ENCODE measurements at places on chromosomes 3 and 15.

- DNase-seq = no peak
Observed at GRCh38 chr3:18982920-18983319, 165.4 kb upstream of the KCNH8 start.

DNA sequence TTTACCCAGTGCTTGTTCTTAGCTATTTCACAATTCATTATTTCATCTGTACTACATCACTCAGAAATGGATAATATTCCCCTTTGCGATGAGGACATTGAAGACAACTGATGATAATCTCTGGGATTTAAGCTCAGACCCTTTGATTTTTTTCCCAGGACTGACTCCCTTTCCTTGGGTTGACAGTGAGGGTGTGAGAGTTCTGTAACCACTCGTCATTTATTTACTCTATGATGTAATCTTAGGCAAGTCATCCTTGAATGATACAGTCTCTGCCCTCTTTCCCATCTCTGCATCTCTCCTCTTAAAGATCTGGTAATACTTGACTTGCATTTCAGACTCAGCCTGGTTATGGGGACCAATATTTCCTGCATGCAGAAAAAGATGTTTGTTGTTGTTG lies 1041.7 kb downstream of the AGBL1 start:
- no peak for DNase-seq

DNA sequence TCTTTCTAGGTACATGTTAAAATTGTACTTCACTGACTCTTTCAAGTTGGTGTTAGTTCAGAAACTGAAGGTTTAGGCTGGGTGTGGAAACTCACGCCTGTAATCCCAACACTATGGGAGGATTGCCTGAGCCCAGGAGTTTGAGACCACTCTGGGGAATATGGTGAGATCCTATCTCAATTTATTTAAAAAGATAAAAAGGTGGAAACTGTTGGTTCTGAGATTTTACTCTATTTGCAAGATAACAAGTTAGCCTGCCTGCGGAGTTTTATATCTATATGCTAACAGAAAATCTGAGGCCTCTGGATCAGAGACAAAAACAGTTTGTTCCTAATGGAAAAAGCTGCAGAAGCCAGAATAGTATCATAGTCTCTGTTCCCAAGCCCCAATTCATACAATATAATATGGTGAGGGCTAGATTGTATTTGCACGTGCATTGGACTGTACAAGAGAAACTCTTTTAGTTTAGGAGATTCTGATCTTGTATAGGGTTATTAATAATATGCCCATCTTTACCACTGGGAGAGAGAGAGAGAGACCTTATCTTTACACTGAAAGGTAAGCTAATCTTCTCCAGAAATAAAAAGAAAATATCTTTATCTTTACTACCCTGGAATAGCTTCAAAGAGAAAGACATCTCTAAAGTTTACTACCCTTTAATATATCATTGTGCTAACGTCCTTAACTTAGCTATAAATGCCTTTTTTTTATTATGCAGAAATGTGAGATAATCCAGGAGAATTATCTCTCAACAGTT lies 1267.6 kb downstream of the OTOL1 start:
- no peak for DNase-seq

DNA sequence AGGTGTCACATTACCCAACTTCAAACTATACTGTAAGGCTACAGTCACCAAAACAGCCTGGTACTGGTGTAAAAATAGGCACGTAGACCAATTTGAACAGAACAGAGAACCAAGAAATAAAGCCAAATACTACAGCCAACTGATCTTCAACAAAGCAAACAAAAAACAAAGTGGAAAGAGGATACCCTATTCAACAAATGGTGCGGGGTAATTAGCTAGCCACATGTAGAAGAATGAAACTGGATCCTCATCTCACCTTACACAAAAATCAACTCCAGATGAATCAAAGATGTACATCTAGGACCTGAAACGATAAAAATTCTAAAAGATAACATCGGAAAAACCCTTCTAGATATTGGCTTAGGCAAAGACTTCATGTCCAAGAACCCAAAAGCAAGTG lies 13.1 kb downstream of the PEAK1 start:
- DNase-seq = no peak

DNA sequence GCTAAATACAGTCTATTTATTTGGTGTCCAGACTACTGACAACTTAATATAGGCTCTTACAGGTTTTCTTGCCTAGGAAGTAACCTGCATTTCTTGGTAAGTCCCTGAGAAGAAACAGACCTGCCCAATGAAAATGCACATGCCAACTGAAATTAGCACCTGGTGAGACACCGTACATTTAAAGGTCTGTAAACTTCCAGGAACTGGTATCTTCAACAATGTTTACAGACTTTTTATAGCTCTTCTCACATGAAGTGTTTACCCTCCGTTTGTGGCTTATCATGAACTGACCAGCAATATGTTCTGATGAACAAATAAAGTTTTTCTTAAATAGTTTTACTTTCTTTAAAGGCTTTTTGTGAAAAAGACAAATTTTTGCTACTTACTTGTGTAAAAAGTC lies 93.3 kb downstream of the PCCB start:
- DNase-seq = no peak

DNA sequence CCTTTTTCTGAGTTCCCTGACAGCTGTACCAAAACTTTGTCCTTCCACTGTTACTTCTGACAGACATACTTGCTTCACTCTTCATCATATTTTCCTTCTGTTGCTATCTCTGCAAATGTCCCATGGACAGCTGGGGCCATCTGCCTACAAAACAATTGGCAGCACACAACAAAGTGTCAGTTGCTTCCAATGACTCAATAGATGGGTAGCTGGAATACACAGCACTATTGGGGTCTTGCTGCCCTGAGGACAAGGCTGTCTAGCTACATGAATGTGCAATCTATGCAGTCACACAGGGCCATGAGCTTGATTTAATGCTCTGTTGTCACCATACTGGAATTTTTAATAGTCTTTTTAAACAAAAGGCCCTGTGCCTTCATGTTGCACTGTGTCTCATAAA lies 192.8 kb downstream of the DTWD1 start:
- DNase-seq = no peak

- DNase-seq = no peak
Observed at GRCh38 chr3:46154311-46154710, 53.8 kb downstream of the CCR1 start.

DNA sequence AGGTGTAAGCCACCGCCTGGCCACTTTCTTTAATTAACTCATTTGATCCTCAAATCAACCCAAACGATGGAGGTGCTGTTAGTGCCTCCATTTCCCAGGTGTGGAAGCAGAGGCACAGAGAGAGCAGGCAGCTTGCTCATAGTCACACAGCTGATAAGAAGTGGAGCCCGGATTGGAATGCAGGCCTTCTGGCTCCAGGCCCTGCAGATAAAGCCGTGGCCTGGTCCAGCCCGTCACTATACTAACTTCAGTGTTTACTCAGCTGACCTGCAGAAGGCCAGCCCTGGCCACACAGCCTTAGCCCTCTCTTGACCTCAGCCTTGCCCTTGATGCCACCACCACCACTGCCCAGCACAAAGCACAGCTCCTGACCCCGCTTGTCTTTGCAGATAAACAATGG lies 116.7 kb downstream of the NUP210 start:
- DNase-seq = no peak

GRCh38 chr3:125150525-125151441 lies 61.8 kb downstream of the SLC12A8 start:
- no peak for DNase-seq

DNA sequence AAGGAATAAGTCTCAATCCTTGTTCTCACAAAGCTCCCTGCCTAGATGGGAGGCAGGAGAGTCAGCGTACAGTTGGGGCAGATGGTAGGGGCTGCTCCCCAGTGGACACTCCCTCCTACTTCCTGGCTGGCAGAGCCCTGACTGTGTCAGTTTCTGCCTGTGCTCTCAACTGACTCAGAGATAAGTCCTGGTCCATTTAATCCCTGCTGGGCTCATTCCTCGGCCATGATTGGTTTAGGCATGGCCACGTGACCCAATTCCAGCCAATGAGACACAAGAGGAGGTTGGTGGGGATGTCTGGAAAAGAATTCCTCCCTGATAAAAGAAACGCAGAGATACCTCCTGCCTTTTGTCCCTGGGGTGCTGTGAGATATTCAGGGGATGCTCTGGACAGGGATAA lies 118.1 kb upstream of the SLC6A11 start:
- DNase-seq = no peak

DNA sequence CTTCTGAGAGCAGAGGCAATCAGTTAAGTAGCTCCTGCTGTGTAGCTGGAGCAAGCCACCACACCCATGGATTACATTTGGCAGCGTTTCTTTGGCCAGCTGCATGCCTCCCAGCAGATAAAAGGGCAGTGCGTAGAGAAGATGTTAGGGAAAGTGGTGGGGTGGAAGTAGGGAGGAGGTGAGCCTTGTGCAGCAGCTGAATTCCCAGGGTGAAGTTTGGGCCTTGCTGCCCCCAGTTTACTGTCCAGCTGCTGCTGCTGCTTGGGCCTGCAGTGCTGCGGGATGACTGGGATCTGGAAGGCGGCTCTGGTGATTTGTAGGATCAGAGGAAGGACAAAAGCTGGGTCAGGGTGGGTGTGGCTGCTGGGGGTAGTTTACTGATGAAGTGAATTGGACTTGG lies 318.7 kb upstream of the C2CD4B start:
- no peak for DNase-seq

DNA sequence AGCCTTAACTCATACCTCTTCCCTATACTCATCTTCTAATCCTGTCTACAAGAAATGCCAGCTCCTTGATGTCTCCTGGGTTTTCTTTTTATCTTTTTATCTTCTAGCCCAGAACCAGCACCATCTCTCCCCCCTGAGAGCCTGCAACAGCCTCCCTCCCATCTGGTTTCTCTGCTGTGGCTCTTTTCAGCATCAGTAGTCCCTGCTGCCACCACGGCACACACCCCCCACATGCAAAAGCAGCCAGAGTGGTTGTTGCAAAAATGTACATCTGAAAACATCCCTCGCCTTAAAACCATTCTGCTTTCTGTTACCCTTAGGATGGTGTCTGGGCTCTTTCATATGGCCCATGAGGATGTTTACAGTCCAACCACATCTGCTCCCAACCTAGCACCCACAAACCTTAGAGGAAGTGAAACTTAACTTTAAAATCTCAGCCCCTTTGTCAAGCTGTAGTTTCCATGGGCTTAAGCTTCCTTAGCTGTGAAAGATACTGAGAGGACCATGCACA lies 775 bp downstream of the TTC21A start:
- no peak for DNase-seq

- DNase-seq = no peak
Observed at GRCh38 chr3:78101384-78101783, 1061.5 kb downstream of the ROBO2 start.

GRCh38 chr3:143480344-143480743 lies 360.8 kb downstream of the CHST2 start:
- no peak for DNase-seq

DNA sequence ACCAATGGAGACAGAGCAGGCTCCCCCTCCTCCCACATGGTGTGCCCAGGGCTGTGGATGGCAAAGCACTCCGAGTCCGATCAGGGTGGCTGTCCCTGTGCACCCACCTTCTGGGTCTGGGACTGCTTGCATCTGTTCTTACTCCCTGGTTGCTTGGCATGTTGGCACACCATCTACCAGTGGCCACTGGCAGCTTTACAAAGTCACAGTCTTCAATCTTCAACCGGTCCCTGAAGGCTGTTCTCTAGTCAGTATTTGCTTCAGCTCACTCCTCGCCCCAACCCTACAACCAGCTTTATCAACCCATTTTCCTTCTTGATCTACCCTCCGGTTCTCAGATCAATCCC lies 14.8 kb downstream of the HOMER2 start:
- DNase-seq = no peak

DNA sequence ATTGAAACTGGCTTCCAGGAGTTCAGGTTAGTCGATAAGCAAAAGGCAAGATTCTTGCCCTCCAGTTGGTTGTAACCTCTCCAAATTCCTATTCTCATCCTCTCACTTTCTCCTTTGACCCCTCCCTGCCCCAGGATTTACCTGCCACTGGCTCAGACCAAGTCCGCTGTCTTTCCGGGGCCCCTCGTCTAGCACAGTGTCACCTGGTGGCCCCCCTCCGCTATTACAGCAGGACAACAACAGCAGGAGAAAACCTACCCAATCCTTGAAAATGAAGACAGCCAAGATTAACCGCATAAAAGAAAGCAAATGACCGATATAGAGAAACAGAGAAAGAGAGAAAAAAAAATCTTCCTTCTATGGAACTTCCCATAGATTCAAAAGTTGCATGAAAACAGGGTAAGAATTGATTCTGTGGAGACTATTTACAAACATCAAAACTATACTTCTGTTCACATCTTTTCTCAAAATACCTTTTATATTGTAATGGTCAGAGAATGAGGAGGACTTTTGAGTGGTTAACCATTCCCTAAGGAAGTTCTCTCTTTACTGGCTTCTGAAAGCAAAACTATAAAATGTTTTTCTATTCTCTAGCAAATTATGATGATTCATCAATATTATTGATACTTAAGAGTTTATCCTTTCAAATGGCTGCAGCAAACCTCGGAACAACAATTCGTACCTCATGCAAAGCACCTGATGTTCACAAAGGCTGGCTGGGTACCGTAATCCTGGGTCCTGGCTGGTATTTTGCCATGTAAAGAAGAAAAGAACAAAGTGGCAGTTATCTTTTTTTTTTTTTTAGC lies 10.0 kb upstream of the ST8SIA2 start:
- DNase-seq = no peak

GRCh38 chr15:100592898-100593297 lies 9.1 kb downstream of the LINS1 start:
- no peak for DNase-seq

DNA sequence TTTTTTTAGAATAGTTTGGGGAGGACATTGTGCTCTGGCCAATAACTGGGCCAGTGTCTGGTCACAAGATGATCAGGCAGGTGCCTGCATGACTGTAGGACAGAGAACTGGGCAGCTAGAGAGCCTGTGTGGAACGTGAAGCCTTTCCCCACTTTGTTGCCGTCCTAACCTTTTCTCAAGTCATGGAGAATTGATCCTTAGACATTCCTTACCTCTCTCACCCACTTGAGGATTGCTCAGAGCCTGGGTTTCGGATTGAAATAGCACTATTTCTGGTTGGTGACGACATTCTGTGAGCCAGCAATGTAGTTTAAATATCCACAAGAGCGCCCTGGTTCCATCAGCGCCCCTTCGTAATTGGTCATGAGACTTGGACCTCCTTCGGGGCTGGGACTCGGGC lies 138.4 kb downstream of the IGF1R start:
- no peak for DNase-seq

GRCh38 chr3:62379321-62379798 lies 6.0 kb upstream of the FEZF2 start:
- no peak for DNase-seq

- no peak for DNase-seq
Observed at GRCh38 chr3:149340310-149340933, 7.0 kb upstream of the TM4SF18 start.

- no peak for DNase-seq
Observed at GRCh38 chr15:92899601-92899947, 550 bp upstream of the CHD2 start.

- no peak for DNase-seq
Observed at GRCh38 chr3:112972158-112972557, 2.7 kb downstream of the CD200R1 start.

DNA sequence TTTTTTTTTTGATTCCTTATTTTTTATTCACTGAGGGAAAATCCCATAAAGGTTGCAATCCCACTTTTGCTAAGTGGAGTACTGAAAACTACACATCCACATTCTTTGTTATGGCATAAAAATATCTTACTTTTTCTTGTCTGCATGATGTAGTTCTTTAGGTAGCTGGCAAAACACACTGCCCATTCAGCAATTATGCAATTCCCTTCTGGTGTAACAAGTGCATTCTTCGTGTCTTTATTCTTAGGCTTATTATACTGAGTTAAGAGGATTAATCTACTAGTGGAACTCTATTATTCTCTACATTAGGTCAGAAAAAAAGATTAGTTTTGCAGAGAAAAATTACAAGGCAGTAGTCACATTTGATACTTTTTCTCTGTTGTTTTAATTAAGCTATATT lies 403.8 kb upstream of the GBE1 start:
- DNase-seq = no peak

Measured in activated CD8-positive, alpha-beta memory T cell treated with anti-CD3 and anti-CD28 coated beads for 48 hours (primary cell).